ENCODE measurements at places on chromosomes 12 and 14.

GRCh38 chr12:104935886-104936285 is 22.2 kb downstream of the SLC41A2 start:
- no peak for DNase-seq

DNA sequence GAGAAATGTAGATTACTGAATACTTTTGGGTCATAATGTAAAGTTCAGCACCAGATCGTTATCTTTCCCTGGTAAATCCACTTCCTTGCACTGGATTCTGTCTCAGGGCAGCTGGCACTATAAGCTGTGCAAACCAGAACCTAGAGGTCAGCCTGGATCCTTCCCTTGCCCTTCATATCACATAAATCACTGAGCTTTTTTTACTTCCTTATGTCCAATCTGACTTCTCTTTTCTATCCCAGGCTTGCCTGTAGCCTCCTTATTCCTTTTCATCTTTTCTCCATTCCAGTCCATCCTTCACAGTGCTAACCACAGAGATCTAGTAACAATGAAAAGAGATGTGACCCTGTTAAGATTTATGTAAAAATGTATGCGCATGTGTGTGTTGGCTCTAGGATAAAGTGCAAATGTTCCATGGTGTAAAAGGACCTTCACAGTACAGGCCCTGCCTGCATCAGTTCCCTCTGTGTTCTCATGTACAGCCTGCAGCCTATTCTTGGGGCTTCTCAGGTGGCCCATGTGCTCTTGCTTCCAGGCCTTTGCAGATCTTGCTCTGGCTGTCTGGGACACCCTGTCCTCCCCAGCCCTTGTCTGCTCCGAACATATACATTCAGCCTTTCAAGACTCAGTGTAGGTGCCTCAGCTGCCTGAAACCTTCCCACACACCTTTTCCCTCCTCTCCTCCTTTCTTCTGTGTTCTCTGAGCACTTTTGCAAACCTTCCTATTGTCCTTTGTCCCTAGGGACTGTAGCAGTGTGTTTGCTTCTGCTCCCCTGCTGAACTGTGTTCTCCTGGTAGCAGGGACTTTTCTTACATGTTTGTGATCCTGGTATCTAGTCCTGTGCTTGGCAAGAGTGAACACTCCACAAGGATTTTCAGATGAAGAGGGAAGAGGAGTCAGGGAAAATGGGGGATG is 30.0 kb downstream of the PELI2 start:
- no peak for DNase-seq

GRCh38 chr14:91029456-91030217 is 30.8 kb downstream of the RPS6KA5 start:
- DNase-seq: no peak

DNA sequence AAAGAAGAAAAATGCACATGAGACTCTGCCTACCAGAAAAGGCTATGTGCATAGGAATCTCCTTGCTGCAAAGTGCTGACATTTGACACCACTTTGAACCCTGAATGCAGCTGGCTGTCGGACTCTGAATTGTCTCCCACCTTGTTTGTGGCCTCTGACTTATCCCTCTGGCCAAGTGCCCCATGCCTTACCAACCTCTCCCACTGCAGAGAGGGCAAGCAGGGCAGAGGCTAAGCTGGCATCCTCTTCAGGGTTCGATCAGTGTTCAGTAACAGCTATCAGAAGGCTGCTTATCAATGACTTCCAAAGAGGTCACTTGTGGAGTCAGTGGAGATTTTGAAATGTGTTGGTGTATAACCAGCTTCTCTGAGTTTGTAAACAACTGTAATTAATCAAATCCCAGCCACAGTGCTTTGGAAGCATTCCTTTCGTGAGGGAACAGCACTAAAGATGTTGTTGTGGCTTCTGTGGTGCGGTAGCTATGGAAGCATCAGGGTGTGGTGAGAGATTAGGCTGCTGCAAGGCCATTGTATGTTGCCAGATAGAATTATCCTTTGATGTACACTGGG is 22.6 kb upstream of the BMP4 start:
- DNase-seq: no peak

DNA sequence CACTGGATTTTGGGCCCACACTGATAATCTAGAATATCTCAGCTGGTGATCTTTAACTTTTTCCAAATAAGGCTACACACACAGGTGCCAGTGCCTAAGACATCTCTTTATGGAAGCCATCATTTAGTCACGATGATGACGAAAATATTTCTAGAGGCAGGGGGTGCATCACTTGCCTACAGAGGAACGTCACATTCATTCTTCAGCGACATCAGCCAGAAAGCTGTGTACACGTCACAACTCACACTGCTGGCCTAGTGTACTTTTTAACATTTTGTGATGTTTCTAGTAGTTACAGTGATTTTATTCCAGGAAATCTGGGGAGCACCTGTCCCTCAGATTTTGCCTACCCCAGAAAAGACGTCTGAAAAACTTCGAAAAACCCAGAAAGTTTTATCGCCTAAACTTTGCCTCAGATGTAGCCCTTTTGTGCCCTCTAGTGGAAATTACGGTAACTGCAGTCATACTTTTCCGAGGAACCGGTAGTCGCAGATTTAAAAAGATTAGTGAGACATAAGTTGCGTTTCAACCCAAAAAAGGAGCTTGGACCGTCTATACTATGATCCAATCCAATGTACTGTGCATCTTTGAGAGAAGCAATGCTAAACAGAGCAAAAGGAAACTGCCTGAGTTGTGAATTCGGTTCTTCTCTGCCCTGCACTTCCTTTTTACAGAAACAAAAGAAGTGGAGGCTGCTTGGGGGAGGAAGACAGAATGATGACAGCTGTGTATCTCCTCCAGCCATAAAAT is 64.3 kb upstream of the STON2 start:
- peak; percentile 12 for DNase-seq

DNA sequence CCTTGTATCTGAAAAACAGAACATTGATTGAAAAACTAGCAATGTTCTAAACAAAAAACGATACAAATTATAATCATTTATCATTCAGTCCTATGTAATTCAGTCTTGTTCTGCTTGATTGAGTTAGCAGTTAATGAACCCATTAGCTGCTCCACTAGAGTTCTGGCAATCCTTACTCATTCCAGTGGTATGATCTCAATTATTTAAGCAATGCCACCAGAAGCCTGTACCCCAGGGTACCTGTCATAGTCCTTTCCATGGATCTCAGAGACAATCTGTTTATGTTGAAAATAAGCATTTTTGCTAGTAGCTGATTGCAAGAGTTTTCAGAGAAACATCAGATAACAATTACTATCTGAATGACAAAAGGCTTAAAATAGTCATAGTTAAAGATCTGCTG is 115.9 kb downstream of the UNC79 start:
- DNase-seq: no peak

DNA sequence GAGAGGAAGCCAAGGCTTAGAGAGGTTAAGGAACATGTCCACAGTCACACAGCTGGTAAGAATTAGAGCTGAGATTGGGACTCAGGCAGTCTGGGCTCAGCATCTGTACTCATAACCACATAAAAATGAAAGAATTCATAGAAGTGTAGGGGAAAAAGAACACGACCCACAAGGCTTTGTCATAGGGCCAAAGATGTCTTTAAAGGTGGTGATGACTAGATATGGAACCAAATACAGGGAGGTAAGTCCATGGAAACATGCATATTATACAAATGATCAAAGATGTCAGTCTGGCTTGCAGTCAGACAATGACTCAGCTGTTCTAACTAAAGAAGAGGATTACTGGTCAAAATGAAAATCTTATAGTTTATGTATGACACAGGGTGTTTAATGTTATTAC is 7.2 kb upstream of the SSPN start:
- DNase-seq: no peak

GRCh38 chr14:58947814-58948445 is 240.5 kb upstream of the DAAM1 start:
- no peak for DNase-seq

DNA sequence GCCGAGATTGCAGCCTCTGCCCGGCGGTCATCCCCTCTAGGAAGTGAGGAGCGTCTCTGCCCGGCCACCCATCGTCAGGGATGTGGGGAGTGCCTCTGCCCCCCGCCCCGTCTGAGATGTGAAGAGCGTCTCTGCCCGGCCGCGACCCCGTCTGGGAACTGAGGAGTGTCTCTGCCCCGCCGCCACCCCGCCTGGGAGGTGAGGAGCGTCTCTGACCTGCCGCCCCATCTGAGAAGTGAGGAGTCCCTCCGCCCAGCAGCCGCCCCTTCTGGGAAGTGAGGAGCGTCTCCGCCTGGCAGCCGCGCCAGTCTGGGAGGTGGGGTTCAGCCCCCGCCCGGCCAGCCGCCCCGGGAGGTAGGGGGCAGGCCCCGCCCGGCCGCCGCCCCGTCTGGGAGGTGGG is 544.0 kb downstream of the CCER1 start:
- no peak for DNase-seq

DNA sequence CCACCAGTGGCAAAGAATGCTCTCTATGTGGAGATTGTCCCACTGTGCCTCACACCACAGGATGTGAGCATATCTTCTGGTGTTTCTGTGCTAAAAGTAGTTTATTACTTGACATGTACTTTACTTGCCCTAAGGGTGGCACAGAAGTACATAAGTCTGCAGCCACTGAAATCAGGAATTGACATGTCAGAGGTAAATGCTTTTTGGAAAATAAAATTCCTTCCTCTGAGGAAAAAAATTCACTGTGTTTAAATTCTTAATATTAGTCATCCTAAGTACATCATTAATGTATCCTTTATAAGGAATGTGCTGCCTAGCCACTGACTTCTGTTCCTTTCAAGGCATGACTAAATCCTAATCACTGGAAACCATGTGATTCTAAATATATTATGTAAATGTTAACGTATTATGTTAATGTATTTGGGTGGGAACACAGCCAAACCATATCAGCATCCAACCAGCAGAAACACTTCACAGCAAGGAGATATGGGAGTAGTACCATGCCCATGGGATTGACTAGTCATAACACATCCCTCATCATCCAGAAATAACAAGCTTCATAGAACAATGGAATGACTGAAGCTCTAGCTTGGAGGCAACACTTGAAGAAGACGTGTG is 239.7 kb upstream of the PPFIA2 start:
- no peak for DNase-seq

- DNase-seq: no peak
Measured at GRCh38 chr14:100989924-100990323, 86.4 kb upstream of the RTL1 start.

GRCh38 chr12:116615141-116615861 is 56.1 kb downstream of the MAP1LC3B2 start:
- no peak for DNase-seq

DNA sequence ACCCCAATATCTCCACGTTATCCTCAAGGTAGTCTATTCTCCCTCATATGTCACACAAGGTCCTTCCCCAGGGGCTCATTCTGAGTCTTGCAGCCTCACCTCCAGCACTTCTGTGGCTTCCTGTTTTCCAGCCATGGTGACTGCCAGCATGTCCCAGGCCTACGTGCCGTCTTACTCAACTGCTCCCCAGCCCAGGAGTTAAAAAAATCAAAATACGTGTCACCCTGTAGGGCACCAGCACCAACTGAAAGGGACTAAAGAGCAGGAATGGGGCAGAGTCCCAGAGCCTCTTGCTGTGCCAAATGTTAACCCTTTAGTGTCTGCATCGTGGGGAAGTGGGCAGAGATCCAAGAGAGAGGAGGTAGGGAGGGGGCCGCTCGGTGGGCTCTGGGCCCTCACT is 37.0 kb upstream of the MED13L start:
- no peak for DNase-seq

DNA sequence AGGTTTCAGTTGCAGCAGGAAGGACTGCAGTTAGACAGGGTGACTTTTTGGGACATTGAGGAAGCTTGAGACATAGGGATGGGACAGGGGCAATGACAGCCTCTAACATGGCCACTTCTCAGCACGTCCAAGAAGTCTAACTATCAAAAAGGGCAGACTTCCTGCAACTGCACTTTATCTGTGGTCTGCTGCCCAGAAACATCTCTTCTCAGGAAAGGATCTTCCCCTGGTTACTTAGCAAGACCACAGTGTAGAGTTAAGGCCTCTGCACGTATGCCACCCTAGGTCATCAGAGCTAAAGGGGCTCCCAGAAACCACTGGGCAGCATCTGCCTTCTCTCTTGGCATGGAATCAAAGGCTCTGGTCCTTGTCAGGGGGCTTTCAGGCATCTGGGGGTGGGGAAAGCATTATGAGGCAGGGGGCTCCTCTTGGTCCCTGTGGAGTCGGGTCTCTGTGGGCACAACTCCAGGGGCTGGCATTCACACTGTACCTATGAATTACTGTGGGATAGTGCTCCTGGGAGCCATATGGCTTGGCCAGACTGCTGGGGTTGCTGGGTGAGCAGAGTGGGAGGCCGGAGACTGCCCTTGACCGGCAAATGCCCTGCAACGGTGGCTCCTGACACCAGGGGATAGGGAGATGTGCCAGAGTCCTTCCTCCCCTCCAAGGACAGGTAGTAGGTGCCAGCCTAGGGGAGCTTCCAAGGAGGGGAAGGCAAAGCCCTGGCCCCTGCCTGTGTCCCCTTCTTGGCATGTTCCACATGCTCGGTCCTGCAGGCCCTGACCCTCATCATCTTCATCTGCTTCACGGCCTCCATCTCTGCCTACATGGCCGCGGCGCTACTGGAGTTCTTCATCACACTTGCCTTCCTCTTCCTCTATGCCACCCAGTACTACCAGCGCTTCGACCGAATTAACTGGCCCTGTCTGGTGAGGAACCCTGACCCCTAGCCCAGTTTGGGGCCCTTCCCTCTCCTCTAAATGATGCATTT is 1.0 kb downstream of the CMTM5 start:
- DNase-seq: no peak

GRCh38 chr14:91252871-91253794 is 8.6 kb upstream of the GPR68 start:
- DNase-seq: peak; percentile 59

DNA sequence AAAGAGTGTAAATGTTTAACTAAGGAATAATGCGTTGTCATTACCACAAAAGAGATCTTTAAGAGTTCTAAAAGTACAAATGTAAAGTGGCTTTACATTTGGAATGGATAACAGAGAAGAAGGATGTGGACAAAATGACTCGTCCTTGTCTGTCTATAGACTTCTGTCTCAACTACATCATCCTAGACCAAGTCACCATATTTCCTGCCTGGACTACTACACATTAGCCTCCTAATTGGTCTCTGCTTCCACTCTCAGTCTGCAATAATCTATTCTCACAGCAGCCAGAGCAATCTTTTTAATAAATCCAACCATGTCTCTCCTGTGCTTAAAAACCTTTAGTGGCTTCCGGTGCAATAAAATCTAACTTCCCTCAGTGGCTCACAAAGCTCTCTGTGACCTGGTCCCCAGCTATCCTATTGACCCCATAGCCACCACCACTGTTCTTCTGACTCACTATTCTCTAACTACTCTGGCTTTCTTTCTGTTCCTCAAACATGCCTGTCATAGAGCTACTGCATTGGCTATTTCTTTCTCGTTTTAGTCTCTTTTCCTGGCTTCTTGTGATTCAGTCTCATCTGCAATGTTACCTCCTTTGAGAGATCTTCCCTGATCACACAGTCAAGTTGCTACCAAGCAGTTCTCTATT is 91.1 kb downstream of the MYF5 start:
- DNase-seq: no peak

- no peak for DNase-seq
Measured at GRCh38 chr14:79076428-79076827, 906.3 kb downstream of the NRXN3 start.

Data from stimulated activated CD4-positive, alpha-beta T cell treated with anti-CD3 and anti-CD28 coated beads, Interleukin-4, amount 100 ng/mL, for 1 hour (primary cell).